ENCODE measurements at places on chromosomes 6 and 20. TPM values are rescaled to one million over a fixed set of nuclear protein-coding genes. Genes with fewer than 3 reads are reported as not detected.
A peak's percentile ranks its signal among the peaks of the same experiment; 100 is the strongest.

DNA sequence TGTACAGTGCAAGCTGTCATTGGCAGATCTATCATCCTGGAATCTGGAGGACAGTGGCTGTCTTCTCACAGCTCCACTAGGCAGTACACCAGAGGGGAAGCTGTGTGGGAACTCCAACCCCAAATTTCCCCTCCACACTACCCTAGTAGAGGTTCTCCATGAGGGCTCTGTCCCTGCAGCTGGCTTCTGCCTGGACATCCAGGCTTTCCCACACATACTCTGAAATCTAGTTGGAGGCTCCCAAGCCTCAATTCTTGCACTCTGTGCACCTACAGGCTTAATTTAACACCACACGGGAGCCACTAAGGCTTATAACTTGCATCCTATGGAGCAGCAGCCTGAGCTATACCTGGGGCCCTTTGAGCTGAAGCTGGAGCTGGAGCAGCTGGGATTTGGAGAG, 43.0 kb upstream of the TRIM39 start:
- DNase-seq: no peak

The OR2H2 gene
- not detected for total RNA-seq

GRCh38 chr6:13787137-13787536, 27.2 kb downstream of the MCUR1 start:
- no peak for DNase-seq

DNA sequence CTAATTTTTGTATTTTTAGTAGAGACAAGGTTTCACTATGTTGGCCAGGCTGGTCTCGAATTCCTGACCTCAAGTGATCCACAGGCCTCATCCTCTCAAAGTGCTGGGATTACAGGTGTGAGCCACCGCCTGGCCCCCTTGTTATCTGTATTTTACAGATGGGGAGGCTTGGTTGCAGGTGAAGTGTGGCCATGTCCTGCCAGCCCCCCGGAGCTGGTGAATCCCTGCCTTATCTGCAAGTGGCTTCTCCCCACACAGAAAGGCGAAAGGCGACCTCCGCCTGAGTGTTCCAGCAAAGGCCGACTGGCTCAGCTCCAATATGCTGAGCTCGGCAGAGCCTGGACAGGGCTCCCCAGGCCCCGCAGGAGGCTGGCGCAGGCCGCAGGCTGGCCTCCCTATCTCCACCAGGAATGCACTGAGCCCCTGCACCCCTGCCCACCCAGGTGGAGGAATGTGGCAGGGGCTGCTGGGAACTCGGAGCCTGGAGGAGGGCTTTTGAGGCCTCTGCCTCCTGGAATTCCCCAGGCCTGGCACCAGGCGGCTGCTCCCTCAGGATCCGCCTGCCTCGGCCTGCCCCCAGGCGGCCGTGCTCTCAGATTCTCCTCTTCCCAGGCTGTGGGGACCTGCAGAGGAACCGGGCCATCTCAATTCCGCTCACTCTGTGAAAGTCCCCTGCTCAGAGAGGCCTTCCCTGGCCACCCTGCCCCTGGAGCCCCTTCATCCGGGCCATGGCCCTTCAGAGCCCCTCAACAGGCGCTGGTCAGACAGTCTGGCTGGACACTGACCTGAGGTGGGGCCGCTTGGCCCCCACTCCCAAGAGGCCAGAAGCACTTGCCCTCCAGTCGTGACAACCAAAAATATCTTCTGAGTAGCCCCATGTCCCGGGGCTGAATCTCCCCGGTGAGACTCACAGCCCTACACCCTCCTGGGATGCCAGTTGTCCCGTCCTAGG, 9.3 kb upstream of the LAMA5 start:
- DNase-seq: no peak

The FOXS1 gene
- not detected for total RNA-seq

DNA sequence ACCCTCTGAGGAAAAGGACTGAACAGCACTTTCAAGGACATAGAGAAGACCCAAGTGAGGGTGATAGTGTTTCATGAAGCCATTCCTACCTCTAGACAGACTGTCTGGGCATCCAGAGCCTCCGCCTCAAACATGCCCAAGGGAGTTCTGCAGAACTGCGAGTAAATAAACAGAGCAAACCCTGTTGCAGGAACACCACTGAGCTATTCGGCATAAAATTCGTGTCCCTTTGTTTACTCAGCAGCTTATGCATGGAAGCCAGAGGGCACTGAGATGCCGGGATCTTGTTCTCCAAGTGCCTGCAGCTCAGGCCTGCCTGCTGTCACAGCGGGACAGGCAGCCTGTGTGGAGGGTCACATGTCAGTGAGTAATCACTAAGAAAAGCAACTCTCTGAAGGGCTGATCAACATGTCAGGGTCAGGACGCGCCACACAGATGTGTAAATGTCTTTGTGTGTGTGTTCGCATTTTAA, 164.9 kb upstream of the HEY2 start:
- DNase-seq: peak; percentile 22

The NMBR gene
- total RNA-seq: not detected

- DNase-seq: no peak
These were observed 273.4 kb downstream of the ZFAND3 start for GRCh38 chr6:38092964-38093363.

DNA sequence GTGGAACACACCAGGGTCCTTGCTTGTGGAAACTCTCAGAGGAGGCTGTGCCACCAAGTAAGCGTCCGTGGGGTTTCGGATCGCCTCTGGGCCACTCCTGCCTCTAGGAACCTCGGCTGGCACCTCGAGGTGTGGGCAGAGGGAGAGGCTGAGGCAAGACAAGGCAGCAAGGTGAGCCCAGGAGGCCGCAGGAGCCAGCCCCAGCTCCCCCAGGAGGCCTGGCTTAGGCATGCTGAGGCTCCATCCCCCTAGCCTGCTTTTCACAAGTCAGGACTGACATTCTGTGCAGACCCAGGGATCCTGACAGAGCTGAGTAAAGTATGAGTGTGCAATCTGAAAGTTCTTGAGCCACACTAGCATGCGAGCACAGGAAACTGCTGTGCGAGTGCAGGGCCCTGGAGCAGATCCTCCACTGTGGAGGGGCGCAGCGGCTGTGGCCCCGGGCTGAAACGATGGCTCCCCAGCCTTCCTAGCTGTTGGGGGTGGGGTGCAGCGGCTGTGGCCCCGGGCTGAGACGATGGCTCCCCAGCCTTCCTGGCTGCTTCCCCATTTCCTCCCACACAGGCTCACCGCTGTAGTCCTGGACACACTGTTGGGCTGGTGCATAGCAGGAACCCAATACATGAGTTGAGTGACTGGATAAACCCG, 75.2 kb upstream of the CD93 start:
- no peak for DNase-seq

DNA sequence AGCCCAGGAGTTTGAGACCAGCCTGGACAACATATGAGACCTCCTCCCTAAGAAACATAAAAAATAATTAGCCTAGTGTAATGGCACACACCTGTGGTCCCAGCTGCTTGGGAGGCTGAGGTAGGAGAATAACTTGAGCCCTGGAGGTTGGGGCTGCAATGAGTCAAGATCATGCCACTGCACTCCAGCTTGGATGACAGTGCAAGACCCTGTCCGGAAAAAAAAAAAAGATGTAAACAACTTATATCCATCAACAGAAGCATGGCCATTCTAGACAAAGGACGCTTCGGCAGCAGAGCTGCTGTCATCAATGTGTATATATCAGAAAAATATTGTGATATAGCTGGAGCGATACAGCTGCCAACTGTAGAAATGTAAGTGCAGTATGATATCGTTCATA, 59.6 kb upstream of the ARID1B start:
- DNase-seq: no peak

DNA sequence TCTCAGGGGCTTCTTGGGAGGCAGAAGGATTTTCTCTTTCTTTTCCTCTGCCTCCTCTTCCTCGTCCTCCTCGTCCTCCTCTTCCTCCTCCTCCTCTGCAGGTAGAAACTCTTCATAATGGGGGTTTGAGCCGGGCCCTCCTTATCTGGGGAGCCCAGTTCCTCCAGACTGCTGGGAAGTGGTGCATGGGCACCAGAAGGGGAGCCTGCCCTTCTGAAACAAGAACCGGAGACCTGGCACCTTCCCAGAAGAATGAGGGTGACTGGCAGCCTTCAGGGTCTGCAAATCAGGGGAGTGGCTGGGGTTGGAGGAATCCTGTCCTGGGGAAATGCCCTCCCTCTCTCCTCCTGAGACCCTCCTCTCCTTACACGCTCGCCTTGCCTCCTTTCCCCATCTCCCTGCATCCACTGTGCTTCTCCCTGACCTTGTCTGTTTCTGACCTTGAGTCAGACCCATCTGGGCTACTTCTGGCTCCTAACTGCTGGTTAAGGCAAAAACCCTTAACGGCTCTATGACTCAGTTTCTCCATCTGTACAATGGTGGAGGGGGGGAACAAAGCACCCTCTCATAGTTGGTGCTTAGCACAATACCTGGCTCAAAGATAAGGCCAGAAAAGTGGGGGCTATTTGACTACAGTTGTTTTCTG, 1.7 kb downstream of the TULP1 start:
- DNase-seq: no peak

The RHAG gene
- total RNA-seq: not detected

The PRIM2 gene
- 6.9 TPM for total RNA-seq

The TINAG gene
- not detected for total RNA-seq

GRCh38 chr20:62699741-62700140, 8.9 kb upstream of the NTSR1 start:
- DNase-seq: no peak

DNA sequence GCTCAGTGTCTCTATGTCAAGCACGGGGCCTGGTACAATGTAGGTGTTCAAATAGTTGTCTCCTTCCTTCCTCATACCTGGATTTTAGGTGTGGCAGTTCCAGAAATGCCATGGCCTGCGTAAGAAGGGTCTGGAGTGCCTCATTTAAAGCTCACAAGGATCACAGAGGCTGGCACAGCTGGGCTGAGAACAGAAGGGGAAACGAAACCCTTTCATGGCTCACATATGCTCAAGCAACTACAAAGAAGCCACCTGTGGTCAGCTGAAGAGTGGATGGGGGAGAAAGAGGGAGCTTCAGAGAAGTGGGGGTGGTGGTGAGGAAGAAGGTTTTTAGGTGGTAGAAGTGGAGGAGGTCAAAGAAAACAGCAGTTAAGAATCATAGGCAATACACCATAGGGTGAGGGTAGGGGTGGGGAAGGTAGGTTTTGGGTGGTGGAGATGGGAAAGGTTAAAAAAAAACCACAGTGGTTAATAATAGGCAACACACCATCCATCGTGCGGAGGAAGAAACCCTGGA, 17.0 kb upstream of the TOP1 start:
- no peak for DNase-seq

The DPPA5 gene
- not detected for total RNA-seq

DNA sequence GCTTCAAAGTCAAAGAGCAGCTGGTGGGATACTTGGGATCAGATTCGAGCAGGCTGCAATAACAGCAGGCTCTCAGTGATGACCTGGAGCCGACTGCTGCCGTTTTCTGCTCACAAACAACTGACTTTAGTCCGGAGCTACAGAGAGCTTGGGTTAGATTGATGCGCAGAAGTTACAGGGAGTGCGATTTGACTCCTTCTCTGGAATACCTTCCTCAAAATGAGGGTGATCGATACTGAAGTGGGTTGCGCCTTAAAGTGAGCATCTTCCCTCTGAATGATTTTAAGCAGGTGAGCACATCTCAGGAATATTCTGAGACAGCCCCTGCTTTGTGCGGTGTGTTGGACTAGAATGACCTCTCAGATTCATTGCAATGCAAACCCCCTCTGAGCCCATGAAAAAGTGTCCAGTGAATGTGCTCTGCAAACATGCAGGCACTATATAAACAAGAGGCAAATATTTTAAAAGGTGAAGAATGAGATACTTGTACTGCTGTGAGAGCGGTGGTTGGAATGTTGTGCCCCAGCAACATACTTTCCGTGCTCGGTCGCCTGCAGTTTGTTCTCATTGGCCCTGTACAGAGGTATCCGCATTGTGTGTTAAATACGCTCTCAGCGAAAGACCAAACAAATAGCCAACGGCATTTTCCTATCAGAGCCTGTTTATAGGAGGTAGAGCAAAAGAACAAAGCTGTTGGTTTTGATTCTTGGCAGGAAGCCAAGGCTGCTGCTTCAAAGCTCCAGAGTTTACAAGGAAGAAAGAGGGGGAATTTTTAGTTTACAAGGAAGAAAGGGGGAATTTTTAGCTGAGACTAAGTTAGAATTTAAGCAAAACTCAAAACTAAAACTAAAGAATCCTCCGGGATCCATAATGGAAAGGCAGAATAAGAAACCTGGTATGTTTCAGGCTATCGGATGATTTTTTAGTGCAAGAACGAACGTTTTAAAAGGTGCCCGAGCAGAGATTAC, 67.7 kb downstream of the PHACTR2 start:
- no peak for DNase-seq

GRCh38 chr20:59812286-59813125, 120.9 kb downstream of the SYCP2 start:
- DNase-seq: peak; percentile 6

The NRSN1 gene
- total RNA-seq: not detected

The TRIM15 gene
- total RNA-seq: 0.98 TPM

Measured in lower leg skin (tissue), 4 donors.